Pancreas (tissue), 10 donors: ENCODE measurements at places on chromosomes 6 and 20.
A peak's percentile ranks its signal among the peaks of the same experiment; 100 is the strongest.

GRCh38 chr20:50704514-50704913 lies 13.2 kb upstream of the RIPOR3 start:
- DNase-seq: no peak

DNA sequence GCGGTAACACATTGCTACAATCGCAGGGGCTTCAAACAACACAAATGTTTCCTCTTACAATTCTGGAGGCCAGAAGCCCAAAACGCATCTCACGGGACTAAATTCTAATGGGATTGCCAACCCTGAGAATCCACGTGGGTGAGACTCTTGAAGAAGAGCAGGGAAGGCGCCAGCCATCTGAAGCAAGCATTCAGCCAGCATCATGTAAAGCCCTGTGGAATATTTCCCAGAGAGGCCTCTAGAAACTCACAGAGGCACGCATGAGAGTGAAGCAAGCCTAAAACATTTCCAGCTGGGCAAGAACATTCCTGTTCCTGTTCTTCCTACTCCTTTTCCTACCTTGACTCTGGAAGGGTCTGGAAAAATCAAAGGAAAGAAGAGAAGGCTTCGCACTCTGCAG lies 19.6 kb upstream of the FNDC1 start:
- DNase-seq: no peak

- DNase-seq: no peak
These were observed 31.0 kb upstream of the NTSR1 start for GRCh38 chr20:62677678-62678077.

- DNase-seq: peak; percentile 9
These were observed 1.7 kb downstream of the RSPO3 start for GRCh38 chr6:127120023-127120786.

DNA sequence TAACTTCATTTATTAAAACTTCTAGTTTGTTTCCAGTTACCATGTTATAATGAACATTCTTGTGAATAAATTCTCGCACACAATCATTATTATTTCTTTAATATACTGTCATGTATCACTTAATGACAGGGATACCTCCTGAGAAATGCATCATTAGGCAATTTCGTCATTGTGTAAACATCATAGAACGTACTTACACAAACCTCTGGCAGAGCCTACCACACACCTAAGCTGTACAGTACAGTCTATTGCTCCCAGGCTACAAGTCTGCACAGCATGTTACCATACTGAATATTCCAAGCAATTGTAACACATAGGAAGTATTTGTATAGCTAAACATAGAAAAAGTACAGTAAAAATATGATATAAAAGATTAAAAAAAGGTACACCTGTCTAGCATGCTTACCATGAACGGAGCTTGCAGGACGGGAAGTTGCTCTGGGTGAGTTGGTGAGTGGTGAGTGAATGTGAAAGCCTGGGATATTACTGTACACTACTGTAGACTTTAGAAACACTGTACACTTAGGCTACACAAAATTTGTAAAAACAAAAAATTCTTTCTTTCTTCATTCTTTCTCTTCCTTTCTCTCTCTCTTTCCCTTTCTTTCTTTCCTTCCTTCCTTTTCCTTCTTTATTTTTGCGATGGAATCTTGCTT lies 268.2 kb upstream of the SOX4 start:
- DNase-seq: no peak

DNA sequence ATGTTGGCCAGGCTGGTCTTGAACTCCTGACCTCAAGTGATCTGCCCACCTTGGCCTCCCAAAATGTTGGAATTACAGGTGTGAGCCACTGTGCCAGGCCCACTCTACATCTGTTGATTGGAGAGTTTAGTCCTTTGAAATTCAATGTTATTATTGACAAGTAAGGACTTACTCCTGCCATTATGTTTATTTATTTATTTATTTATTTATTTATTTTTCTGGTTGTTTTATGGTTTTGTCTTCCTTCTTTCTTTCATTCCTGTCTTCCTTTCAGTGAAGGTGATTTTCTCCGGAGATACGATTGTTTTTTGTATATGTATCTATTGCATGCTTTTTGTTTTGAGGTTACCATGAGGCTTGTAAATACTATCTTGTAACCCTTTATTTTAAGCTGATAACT lies 602.6 kb downstream of the EPM2A start:
- DNase-seq: no peak

- no peak for DNase-seq
These were observed 255.8 kb downstream of the BTBD3 start for GRCh38 chr20:12173347-12174012.

DNA sequence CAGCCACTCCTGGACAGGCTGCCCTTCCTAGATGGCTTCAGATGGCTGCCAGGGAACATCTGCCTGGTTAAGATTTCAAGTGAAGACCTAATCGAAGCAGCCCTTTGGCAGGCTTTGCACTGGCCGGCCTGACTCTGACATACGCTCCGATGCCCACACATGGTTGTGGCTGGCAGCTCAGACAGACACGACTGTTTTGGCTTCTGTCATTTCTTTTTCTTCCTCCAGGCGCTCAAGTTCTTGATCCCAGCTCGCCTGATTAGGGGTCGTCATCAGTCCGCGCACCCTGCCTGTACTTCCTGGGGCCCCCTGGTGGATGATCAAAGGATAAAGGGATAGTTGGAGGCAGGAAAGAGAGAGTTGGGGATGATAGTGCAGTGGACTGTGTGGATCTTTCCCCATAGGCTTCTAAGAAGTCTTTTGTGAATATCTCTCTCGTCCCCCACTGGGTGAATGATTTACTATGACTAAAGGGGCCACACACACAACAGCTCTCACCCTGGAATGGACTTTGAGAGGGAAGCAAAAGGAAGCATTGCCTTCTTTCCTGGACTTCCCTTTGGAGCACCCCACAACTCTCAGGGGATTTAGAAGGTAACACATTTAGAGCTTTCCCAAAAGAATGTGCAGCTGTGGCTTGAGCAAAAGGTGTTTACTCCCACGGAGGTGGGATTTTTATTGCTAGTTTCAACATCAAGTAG lies 21.4 kb upstream of the TRAM2 start:
- DNase-seq: peak; percentile 49
